A375 (cell line): ENCODE measurements at places on chromosomes 6 and 20. TPM values are rescaled to one million over a fixed set of nuclear protein-coding genes. Genes with fewer than 3 reads are reported as not detected.

METTL24 gene
- total RNA-seq, result not detected in 2 replicates

TP53TG5 gene
- total RNA-seq, result 1.1 TPM in 1 of 2 replicates, not detected in the other

C20orf141 gene
- 1.7 TPM in 1 of 2 replicates, not detected in the other for total RNA-seq

PLN gene
- total RNA-seq, result 0.08 and 0.29 TPM in 2 replicates

SULF2 gene
- total RNA-seq, result 82.1 and 82.7 TPM in 2 replicates

CTAGE9 gene
- not detected in 2 replicates for total RNA-seq

CALHM4 gene
- total RNA-seq, result not detected in 2 replicates

COL19A1 gene
- 14.0 and 15.2 TPM in 2 replicates for total RNA-seq

SIRPB2 gene
- not detected in 2 replicates for total RNA-seq

PTK7 gene
- 25.7 and 27.3 TPM in 2 replicates for total RNA-seq

TAGAP gene
- 0.08 TPM in 1 of 2 replicates, not detected in the other for total RNA-seq
